ENCODE measurements at places on chromosomes 16 and 17.

DNA sequence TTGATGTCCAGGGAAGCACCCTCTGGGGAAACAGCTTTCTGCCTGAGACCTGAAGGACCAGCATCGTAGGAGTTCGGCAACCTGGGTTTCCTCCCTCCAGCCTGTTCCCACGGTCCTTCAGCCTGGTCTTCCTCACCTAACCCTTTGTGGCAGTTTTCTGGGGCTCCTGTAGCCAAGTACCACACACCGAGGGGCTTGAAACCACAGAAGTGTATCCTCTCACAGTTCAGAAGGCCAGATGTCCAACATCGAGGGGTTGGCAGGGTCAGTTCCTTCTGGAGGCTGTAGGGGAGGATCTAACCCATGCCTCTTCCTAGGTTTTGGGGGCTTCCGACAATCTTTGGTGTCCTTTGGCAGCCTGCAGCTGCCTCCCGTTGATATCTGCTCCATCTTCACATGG lies 381.0 kb upstream of the TNRC6C start:
- DNase-seq, result no peak

DNA sequence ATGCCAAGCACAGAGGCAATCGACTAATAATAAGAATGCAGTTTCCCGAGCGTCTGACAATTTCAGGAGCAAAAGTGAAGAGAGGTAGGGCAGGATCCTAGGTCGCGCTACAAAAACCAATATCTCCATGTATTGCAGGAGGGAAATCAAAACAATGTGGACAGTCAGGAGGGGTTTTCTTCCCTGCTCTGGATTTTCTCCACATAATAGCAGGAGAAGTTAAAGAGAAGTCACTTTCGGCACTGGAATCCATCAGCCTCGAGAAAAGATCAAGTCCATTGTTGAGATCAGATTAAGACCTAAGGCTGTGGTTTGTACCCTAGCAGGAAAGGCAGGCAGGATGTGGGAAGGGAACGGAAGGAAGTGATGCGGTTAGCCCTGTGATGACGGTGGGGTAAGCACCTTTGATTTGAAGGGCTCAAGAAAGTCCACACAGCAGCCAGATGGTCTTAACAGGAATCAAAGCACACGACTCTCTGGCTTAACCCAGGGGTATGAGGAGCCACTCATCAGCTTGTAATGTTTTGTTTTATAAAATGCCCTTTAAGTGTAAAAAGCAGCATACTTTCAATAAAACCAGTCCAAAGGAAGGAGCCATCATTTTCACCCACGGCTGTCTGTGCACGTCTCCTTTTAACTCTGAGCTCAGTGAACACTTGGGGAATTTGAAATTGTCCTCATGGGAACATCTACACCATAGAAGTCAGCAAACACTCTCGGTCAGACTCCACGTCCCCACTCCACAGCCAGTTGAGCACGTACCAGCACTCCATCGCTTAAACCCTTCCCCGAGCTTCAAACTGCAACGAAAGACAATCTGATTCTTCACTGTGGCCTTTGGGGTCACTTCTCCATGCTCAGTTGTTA lies 15.8 kb upstream of the AKTIP start:
- DNase-seq, result peak; percentile 45

DNA sequence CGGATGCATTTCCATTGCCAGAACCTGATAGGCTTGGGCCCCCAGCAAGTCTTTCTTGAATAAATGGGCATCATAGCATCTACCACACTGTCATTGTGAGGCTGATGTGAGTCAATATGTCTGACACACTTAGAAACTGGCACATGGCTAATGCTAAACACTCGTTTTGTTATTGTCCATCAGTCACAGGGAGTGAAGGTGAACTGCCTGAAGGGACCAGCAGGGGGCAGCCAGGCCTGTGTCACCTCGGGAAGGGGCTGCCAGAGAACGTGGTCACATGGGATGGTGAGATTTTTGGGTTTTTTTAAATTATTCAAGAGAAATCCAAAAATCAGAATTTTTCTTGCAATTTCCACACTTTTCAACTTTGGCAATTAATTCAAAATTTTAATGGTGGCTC lies 831 bp upstream of the RCVRN start:
- no peak for DNase-seq

- DNase-seq, result no peak
Measured at GRCh38 chr16:68265078-68265920, 973 bp downstream of the SLC7A6 start.

DNA sequence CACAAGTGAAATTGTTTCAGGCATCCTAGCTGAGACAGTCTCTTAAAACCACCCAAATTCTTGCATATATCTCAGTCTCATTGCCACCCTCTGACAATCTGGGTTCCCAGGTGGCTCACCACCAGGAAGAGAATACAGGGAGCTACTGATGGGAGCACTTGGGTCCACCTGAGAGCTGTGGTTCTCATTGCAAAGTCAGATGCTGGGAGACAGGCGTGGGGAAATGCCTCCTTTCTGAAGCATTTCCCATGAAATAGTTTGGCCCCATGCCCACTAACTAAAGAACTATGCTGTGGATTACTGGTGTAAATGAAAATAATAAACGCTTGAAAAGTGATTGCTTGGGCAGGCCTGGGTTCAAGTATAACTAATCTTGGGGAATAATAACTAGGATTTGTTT lies 70.3 kb downstream of the CMC2 start:
- no peak for DNase-seq

DNA sequence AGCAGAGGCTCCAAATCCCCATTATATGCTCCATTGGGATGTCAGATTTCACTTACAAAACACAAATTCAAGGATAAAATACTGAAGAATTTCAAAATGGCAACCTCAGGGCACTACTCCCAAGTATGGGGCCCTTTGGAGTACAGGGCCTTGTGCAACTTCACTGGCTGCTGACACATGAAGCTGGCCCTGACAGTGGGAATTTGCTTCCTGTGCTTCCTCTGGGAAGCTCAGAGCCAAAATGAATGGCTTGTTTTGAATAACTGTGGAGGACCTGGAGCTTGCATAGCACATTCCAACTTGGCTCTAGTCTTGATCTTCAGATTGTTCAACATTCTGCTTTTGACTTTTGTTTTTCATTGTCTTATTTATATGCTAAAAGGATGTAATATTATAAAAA lies 52.3 kb upstream of the HNF1B start:
- DNase-seq, result no peak

- DNase-seq, result no peak
Measured at GRCh38 chr16:9124908-9125584, 33.6 kb downstream of the HAPSTR1 start.

- no peak for DNase-seq
Measured at GRCh38 chr17:70278844-70279462, 109.6 kb downstream of the KCNJ2 start.

- peak; percentile 37 for DNase-seq
Measured at GRCh38 chr16:57039148-57039812, 49.9 kb downstream of the NLRC5 start.

DNA sequence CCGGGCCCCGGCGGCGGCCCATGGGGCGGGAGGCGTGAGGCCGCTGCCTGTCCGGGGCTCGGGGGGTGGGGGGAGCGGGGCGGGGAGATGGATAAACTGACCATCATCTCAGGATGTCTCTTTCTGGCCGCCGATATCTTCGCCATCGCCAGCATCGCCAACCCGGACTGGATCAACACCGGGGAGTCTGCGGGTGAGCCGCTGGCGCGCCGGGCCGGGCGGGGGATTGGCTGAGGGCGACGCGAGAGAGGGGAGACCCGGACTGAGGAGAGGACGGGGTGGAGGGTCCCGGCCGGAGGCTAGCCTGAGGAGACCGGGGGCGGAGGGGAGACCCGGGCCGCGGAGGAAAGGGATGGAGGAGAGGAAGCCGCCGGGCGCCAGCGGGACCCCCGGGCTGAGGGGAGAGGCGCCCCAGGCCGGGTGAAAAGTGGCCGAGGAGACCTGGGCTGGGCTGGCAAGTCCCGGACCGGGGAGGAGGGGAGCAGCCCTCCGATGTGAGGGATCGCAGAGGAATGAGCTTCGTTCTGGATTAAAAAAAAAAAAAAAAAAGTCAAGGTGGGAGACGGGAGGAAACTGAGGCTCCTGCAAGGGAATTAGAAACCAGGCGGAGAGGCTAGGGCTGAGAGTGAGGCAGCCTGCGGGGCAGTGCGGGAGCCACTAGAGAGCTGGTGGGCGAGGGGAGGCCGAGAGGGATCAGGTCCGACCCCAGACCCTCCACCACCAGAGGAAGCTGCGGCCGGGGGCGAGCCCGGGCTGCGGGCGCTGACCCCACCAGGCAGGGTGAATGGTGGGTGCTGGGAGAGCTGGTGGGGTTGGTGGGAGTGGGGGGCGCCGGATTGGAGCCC lies 526 bp downstream of the MOSMO start:
- DNase-seq, result peak; percentile 61

DNA sequence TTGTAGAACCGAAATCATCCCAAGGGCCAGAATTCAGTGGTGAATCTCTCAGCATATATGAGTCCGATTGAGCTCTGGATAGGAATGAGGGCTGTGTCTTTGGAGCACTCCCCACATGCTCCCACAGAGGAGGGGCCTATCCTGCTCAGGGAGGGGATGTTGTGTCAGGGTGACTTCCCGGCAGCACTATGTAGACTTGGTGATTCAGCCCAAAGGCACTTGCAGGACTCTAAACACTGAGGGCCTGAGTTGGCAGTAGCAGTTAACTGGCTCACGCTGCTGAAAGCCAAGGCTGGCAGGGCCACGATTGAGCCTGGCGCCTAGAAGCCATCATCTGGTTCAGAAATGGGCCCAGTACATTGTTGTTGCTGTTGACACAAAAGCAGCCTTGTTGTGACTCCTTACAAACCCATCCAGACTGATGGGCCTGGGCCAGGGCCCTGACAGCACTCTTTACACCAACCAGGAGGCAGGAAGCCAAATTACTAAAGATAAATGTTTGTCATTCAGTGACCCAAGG lies 31.9 kb downstream of the NMT1 start:
- no peak for DNase-seq

DNA sequence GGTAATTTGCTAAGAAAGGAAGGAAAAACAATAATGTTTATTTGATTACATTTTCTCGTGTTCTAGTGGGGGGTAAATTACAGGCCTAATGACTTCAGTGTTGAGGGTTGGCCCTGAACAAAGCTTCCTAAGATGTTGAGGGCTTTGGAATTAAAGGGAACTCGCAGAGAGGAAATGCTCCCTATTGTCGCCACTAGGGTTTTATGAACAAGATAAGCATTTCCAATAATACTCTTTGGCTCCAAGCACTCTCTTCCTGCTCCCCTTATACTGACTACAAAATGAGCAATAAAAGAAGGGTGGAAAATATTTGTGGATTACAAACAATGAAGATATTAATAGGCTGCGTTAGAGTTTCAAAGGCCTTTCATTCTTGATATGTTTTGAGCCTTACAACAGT lies 363.6 kb downstream of the HS3ST3B1 start:
- no peak for DNase-seq

DNA sequence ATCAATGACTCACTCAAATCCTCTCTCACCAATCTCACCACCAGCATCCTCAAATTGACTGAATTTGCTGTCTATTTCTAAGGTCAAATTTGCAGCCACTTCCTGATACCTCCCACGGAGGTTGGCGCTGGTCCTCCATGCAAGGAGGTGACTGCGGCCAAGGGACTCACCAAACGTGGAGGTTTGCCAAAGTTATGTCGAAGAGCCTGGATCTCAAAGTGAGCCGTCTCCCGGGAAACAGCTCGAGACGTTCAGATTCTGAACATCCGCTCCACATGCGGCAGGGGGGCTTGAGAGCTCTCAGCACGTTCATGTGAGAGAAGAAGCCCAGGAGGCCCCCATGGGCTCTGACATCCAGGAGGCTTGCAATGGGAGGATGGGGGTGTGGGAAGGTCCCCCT lies 22.6 kb downstream of the LGALS3BP start:
- no peak for DNase-seq

DNA sequence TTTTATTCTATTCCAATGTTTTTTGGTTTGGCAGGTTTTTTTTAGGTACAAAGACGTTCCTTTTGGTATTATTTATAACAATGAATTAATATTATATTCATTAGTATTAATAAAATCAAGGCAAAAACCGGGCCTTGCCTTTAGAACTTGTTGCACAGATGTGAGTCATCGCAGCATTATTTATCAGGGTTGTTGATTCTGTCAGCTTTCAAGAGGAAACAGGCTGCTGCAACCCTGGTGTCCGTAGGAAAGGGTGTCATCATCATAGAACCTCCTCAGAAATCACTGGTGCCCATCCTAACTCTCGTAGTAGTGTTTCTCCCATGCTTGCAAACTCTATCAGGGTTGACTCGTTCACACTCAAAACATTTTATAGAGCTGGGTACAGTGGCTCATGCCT lies 10.2 kb upstream of the LRRC37B start:
- DNase-seq, result no peak

GRCh38 chr17:79993390-79994227 lies 42.1 kb downstream of the TBC1D16 start:
- peak; percentile 78 for DNase-seq

DNA sequence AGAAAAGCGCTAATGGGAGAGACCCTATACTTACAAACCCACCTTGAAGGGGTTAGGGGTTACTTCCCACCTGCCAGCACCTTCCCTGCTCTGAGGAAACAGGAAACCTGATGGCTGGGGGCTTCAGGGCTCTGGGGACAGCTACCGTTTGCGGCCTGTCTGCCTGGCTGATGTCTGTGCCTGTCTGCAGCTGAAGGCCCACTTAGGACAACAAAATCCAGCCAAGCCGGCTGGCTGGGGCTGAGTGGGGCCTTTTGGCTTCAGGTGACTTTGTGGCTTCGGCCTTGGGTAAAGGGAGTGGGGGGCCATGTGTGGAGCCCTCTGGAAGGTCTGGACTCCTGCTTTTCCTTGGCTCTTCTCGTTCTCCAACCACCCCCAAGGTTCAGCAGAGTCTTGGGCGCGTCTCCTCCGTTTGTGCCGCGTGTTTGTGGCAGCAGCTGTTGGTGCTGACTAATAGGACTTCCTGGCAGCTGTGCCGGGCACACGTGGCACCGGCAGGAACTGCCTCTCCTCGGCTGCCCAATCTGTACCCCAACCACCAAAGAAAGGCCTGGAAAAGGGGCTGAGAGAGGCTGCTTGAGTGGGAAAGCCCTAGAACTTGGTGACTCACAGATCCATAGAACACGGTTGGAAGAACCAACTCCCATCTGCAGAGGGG lies 186.7 kb downstream of the MSI2 start:
- DNase-seq, result no peak

GRCh38 chr17:17511881-17512858 lies 16.0 kb upstream of the RASD1 start:
- DNase-seq, result peak; percentile 55

DNA sequence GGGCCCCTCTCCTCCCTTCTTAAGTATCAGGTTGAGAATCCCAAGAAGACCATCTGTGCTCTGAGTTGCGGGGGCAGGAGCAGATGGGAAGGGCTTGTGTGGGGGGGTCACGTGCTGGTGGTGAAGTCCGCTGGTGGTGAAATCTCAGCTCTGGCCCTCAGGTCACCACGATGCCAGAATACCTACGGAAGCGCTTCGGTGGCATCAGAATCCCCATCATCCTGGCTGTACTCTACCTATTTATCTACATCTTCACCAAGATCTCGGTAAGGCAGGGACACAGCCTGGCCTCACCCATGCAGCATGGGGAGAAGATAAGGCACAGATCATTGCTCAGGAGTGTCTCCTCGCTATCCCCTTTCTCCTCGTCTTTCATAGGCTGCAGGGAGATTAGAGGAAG lies 29.7 kb downstream of the SLC5A11 start:
- no peak for DNase-seq

DNA sequence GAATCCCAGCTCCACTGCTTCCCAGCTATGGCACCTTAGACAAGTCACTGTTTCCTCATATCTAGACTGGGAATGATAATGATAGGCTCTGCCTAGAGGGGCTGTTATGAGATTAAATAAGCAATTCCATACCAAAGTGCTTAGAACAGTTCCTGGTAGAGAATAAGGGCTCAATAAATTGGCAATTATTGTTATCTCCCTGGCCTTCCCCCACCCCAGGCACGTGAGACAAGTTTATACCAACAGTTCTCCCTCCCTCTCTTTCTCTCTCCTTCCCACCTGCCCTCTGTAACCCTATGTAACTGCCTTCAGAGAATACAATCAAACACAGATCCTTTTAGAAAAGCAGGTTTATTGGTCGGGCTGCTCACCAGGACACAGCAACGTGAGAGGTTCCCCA lies 13.9 kb upstream of the STAT3 start:
- DNase-seq, result no peak
